Left lobe of liver (tissue), 2 donors: ENCODE measurements at places on chromosomes 1 and 21. TPM values are rescaled to one million over a fixed set of nuclear protein-coding genes. Genes with fewer than 3 reads are reported as not detected.

GRCh38 chr1:217674028-217674729 is 43.0 kb downstream of the SPATA17 start:
- DNase-seq = no peak

DNA sequence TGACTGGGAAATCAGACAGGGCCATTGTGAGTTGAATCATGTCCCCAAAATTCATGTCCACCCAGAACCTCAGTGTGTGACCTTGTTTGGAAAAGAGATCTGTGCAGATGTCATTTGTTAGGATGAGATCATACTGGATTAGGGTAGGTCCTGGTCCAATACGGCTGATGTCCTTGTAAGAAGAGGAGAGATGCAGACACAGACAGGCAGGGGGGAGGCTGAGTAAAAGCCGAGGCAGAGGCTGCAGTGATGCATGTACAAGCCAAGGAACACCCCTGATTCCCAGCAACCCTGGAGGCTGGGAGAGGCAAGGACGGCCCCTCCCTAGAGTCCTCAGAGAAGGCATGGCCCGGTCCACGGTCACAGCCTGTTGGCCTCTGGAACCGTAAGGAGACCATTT is 15.9 kb upstream of the NPPB start:
- DNase-seq = no peak

DNA sequence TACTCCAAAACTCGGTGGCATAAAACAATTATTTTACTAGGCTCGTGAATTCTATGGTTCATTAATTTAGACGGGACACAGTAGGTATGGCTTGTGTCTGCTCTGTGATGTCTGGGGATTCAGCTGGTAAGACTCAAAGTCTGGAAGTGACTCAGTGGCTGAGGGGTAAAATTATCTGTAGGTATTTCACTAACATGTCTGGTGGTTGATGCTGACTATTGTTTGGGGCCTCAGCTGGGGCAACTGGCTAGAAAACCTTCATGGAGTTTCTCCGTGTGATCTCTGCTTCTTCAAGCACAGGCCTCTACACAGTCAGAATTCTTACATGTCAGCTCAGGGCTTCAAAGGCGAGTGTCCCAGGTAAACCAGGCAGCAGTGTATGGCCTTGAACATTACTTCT is 41.2 kb upstream of the KLF17 start:
- DNase-seq = no peak

DNA sequence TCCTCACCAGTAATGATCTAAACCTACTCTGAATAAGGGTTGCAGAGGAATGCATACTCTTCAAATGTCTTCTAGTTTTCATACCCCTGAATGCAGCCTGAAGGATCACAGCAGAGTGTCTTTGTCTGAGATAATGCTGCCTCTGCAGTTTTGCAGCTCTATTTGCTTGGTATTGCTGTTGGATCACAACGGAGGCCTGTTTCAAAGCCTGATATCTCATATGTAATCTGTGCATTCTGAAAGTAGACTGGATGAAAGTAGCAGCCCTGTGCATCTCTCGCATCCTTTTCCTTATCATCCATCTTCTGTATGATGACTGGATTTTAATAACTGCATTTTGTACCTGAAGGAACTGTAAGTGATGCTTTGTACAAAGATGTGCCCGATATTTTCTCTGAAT is 34.9 kb upstream of the F13B start:
- DNase-seq = no peak

Gene FLG2
- not detected for total RNA-seq

Gene ARHGEF16
- total RNA-seq = 8.1 TPM

Gene IGSF5
- not detected for total RNA-seq

DNA sequence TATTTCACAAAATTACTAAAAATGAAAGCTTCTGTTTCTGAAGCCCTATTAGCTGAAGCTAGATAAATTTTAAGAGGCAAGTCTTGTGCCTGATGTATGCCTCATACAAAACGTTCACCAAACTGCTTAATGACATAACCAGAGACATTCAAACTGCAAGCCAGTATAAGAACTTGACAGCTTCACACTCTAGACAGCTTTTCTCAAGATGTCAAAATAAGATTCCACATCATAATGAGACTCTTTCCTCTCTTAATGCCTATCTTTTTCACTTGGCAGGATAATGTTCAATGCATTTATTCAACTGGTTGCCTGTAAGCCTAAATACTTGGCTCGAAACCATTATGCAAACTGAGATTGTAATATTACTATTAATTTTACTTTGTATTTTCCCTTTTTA is 424.0 kb downstream of the LTN1 start:
- no peak for DNase-seq

- no peak for DNase-seq
These were observed 10.8 kb upstream of the THEM4 start for GRCh38 chr1:151920149-151920548.

- DNase-seq = no peak
These were observed 25.8 kb upstream of the EVA1B start for GRCh38 chr1:36349241-36349671.

GRCh38 chr21:45941338-45941710 is 40.2 kb upstream of the COL6A1 start:
- DNase-seq = no peak

DNA sequence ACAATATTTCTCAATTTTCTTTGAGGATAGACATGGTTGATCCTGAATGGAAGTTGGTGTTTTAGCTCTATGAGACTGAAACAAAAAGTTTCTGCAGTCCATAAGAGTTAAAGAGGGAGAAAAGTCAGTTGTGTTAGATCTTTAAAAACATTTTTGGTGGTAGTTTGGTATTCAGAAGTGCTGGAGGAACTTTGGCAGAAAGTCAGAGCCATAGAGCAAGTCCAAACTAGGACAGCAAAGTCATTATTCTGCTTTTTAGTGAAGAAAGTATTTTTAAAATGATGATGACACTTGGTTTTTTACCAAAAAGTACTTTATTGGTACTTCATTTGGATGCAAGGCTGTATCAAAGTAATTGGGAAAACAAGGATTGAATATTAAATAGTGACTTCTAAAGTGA is 41.8 kb downstream of the FNBP1L start:
- no peak for DNase-seq

- no peak for DNase-seq
These were observed 224.2 kb upstream of the JUN start for GRCh38 chr1:59007820-59008598.

DNA sequence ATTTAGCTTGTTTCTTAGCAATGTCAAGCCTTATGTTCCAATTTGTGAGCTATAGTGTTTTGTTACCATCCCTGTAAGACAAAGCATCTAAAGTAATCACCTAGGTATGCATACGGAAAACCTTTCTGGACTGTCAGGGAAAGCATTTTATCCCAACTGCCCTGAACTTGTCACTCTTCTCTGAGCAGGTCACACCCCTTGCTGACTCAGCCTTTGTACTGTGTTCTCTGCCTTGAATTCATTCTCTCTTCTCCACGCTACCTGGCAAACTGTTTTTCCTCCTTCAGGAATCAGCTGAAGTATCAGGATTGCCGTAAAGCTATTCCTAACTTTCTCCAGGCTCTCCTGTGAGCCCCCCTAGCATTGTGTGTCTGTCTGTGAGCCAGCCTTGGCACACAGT is 54.2 kb downstream of the PBX1 start:
- DNase-seq = no peak

DNA sequence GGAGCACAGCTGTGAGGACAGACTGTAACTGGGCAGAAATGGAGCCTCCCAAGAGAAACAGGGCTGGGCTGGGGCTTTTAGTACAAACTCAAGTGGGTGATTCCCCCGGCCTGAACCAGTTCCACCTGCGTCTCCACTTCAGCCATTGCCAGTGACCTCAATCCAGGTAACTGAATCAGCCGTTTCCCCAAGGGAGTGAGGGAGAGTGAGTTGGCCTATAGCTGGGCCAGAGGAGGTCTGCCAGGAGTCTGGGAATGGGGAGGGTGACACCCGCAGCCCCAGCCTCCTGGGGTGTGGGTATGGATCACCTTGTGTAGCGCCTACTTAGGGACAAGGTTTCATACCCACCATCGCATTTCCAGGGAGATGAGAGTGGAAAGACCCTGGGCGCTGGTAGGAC is 8.5 kb downstream of the SLC26A9 start:
- DNase-seq = no peak

GRCh38 chr21:42002421-42002958 is 7.7 kb downstream of the ZBTB21 start:
- DNase-seq = no peak

DNA sequence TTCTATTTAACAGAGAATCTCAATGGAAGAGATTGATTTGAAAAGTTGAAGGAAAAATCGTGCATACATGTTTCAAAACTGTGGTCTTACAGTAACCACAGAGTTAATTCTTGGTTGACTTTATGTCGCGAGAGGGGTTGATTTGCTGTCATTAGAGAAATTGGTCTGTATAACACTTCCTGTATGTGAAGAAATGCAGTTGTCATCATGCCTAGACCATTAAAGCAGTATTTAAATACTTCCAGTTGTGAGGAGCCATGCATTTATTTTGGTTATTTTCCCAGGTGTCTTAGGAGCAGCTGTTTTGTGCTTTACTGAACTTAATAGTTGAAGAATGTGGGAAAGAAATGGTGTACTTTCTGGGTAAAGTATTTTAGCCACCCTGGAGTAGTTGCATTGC is 76.2 kb downstream of the NFIA start:
- DNase-seq = no peak

- peak; percentile 69 for DNase-seq
These were observed 2.4 kb downstream of the UROD start for GRCh38 chr1:45014321-45015028.

- no peak for DNase-seq
These were observed 50.9 kb upstream of the BCAR3 start for GRCh38 chr1:93732514-93732913.

DNA sequence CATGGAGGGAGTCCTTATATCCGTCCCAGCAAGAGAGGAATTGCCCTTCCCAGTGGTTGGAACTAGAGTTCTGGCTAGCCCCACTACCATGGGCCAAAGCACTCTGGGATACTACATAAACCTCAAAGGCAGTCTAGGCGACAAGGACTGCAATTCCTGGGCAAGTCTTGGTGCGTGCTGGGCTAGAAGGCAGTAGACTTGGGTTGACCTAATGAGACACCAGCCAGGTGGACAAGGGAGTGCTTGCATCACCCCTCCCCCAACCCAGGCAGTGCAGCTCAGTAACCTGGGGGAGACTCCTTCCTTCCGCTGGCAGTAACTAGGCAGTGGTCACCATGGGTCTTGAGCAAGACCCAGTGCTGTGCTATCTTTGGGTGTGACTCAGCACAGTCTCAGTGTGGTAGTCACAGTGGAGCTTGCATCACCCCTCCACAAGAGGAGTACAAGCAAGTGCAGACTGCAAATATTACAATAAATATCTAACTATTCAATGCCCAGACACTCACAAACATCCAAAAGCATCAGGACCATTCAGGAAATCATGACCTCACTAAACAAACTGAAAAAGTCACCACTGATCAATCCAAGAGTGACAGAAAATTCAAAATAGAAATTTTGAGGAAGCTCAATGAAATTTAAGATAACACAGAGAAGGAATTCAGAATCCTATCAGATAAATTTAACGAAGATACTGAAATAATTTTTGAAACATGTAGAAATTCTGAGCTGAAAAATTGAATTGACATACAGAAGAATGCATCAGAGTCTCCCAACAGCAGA is 84.7 kb upstream of the LYPLAL1 start:
- DNase-seq = no peak

DNA sequence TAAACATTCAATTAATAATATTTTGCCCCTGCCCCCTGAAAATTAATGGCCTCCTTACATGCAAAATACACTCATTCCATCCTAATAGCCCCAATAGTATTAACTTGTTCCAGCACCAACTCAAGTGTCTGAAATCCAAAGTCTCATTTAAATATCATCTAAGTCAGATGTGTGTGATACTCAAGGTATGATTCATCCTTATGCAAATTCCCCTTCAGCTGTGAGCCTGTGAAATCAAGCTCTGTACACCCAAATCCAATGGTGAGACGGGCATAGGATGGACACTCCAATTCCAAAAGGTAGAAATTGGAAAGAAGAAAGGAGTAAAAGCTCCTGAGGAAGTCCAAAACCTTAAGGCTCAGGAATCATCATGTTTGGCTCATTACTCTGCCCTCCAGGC is 83.5 kb downstream of the HHAT start:
- no peak for DNase-seq

Gene DCST1
- total RNA-seq = 0.13 TPM

Gene HES5
- 0.28 TPM for total RNA-seq
